ENCODE measurements at places on chromosomes 4 and X.

DNA sequence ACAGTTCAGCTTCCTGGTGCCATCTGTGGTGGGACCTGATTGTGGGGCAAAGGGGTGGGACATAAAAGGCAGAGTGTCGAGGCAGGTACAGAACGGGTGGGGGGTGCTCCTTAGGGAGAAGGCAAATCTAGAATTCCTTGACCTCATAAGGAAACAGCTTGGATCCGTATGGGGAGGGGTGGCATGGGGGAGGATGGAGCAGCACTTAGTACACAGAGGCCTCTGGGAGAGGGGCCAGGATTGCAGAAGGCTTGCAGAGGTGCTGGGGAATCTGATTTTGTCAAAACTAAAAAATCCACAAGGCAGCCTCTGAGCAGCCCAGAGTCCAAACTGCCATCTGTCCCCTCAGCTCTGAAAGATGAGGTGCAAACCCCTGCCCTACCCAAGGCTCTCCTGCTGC lies 2.3 kb upstream of the EMD start:
- DNase-seq = no peak

DNA sequence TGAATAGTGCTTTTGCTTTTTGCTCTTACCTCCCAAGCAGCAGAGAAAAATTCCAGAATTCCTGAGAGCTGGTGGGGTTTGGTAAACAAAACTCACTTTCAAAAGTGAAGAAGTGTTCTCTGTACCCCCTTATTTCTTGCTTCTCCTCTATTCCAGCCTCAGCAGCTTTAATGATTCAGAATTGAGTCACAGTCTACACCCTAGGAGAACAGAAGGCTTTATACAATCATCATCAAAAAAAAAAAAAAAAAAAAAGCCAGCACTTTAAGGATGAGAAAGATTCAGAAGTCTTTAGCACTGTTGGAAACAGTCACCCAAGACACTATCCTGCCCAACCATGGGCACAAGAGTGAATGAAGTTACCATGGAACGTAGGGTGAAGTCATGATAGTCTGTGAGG lies 1583.1 kb upstream of the PCDH10 start:
- DNase-seq = no peak

DNA sequence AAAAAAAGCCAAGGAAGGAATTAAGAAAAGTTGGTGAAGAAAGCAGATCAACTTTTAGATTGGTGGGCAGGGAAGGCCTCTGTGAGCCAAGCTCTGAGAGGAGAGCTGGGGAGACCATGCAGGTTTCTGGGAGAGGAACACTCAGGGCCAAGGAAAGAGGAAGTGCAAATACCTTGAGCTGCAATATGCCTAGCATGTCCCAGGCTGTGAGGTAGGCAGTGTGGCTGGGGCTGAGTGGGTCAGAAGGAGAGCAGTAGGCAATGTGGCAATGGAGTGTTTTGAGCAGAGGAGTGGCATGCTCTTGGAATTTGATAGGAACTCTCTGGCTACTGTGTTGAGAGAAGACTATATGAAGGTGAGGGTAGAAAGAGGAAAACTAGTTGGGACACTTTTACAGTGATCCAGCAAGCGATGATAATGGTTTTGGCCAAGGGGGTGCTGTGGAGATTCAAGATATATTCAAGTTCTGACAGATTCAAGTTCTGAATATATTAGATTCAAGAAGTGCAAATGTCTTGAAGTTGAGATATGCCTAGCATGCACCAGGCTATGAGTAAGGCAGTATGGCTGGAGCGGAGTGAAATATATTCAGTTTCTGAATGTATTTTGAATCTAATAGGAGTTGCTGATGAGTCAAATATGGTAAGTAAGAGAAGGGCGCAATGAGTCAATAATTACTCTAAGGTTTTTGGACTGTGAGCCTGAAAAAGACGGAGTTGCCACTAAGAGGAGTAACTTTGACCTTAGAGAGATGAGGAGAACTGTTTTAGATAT lies 172.5 kb downstream of the CAMK2D start:
- DNase-seq = no peak

- DNase-seq = no peak
Observed at GRCh38 chrX:129748305-129748704, 9.5 kb downstream of the XPNPEP2 start.

- no peak for DNase-seq
Observed at GRCh38 chrX:136171420-136171819, 24.1 kb downstream of the FHL1 start.

DNA sequence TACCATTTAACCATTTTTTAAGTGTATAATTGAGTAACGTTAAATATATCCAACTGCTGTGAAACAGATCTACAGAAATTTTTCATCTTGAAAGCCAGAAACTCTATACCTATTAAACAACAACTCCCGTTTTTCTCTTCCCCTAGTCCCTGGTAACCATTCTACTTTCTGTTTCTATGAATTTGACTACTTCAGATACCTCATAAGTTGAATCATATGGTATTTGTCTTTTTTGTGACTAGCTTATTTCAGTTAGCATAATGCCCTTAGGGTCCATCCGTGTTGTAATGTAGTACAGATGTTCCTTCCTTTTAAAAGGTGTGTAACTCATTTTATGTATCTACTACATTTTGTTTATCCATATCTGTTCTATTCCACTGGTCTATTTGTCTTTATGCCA lies 48.7 kb downstream of the STAG2 start:
- no peak for DNase-seq

GRCh38 chr4:8191136-8191747 lies 7.8 kb upstream of the SH3TC1 start:
- no peak for DNase-seq
